ENCODE measurements at places on chromosomes 16 and 17.

DNA sequence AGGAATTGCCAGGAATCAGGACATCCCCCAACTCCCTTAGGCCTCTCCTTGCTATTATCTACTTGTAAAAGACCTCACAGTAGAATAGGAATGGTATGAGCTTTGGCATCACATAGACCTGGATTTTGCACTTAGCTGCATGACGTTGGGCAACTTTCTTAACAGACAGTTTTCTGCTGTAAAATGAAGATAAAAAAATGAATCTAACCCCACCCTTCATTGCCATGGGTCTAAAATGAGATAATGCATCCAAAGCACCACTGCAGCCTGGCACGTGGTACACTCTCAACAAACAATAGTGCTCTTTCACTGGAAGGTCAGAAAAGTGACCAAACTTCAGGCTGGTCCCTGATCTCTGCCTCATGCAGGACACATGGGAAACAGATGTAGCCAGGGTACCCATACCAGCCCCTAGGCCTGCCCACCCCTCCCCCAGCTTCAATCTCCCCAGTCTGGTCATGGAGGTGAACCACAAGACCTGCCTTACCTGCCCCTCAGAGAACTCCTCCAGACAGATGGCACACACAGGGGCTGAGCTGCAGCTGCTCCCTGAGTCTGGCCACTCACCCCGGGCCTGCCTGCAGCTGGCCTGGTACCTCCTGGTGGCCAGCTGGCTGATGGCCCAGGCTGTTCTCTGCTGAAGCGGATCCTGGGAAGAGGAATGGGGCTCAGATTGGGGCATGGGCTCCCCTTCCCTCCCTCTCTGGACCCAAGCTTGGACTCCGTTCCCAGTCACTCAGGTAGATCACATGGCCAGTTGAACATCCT is 8.5 kb upstream of the SUPT4H1 start:
- no peak for DNase-seq

GRCh38 chr16:83338941-83339340 is 468.8 kb upstream of the HSBP1 start:
- no peak for DNase-seq

DNA sequence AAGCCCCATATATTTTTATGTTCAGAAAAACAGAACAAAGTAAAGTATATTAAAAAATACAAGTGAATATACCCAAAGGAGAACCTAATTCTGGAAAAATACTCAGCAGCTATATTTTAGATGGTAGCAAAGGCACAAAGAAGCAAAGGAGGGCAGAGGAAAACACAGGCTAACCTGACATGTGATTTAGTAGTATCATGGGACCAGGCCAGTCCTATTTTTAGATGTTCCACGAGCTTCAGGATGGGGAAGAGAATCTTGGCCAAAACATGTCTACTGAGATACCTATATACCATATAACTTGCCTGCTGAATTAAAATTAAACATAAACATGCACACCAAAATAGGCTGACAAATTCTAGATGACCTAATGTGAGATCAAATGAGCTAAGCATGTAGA is 32.9 kb downstream of the SMYD4 start:
- no peak for DNase-seq

DNA sequence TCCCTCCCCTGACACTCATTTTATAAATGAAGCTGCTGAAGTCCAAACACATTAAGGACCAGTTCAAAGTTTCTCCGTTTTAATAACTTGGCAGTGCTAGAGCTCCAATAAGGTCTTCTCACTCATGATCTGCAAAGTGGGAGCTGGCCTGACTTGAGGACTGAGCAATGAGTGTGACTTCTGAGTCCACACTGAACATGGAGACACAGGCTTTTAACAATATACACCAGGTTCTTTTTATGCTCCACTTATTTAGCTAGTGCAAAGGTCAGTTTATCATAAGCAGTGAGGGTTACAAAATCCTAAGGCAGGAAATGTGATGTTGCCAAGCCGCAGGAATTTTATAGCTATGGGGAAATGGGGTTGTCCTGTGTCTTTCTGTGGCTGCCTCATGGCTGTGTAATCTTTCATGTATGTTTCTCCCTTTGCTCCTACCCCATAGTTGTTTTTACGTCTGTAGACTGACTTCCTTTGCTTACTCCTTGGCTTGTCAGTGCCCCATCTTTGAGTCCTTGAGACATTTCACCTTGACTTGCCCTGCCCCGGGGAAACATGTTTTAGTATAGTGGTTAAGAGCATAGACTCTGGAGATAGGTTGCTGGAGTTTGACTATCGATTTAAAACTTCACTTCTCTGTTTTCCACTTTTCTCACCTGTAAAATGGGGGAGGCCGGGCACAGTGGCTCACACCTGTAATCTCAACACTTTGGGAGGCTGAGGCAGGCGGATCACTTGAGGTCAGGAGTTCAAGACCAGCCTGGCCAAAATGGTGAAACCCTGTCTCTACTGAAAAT is 12.2 kb upstream of the MMD start:
- DNase-seq, result no peak

DNA sequence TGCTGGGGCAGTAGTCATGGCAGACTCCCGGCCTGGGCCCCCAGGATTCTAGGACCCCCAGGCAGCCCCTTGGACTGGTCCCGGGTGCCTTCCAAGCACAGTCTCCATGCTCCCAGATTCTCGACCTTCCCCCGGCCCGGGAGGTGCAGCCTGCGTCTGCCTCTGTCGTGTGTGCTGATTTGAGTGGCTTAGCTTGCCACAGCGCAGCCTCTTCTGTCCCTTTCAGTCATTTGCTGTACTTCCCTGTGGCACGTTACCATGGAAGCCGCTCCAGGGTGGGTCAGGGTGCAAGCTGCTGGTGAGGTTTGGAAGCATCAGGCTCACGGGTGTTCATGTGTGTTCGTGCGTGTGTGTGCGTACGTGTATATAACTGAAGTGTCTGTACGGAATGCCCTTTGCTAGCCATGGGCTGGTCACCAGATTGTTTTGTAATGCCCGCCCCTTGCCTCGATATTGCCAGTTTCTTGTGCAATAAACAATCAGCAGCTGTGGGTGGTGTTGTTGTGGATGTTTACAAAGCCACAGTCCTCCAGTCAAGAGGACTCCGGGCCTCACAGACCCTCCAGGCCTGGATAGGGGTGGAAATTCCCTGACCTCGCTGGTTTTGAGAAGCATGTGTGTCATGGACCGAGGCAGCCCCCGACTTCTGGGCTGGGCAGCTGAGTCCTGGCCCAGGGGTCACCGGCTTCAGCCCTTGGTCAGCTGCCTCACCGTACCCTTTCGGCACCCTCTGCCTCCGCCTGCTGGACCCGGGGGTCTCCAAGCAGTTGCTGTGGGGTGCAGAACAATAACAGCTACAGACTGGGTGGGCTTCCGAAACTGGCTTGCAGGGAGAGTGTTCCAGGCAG is 9.7 kb upstream of the CLEC18A start:
- no peak for DNase-seq

- DNase-seq, result no peak
Observed at GRCh38 chr16:17266608-17267313, 204.0 kb downstream of the XYLT1 start.

DNA sequence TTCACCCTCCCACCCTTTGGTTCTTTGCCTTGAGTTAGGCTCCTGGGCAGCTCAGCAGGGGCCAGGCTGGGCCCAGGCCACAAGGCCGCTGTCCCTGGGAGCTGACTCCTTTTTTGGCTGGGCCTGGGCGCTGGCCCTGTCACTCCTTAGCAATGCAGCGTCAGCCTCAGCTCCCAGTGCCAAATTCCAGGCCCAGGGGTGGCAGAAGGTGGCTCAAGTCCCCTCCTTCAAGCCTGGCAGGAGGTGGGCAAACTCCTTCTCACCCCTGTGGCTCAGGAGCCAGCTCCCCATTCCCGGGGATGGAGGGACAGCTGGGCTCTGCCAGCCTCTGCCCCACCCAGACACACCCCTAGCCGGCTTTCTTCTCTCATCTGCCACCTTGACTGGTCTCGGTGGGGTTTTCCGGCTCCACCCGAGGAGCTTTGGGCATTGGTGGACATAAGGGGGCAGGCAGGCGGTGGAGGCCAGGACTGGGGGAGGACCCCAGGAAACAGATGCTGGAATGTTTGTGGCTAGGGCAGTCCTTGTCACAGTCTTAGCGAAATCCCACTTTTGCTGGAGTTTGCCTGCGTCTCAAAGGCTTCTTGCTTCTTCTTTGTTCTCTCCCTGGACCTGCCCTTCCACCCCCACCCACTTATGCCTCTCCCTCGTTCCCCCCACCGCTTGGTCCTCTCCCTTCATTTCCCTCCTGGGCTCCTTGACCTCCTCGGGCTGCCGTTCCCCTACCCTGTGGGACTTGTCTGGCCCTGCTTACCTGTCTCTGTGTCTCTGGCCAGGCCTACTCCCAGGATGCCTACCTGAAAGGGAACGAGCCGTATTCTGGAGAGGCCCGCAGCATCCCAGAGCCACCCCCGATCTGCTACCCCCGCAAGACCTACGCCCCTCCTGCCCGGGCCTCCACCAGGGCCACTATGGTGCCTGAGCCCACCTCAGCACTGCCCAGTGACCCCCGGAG is 37.4 kb downstream of the ARHGAP23 start:
- no peak for DNase-seq

DNA sequence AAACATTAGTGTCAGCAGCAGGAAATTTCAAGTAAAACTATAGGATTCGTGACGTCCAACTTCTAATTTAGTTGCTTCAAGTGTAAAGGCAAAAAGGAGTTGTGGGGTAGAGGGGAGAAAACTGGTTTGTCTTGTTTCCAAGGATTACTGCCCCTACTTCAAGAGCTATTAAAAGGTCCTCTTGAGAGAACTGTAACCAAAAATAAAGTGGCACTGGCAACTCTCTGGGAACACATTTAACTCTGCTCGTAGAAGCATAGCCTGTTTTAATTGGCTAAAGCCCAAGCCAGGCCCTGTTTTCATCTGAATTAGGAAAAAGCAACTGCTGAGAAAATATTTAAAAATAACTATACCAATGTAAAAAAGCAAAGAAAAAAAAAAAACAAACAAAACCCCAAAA is 51.8 kb upstream of the AKAP1 start:
- DNase-seq, result no peak

DNA sequence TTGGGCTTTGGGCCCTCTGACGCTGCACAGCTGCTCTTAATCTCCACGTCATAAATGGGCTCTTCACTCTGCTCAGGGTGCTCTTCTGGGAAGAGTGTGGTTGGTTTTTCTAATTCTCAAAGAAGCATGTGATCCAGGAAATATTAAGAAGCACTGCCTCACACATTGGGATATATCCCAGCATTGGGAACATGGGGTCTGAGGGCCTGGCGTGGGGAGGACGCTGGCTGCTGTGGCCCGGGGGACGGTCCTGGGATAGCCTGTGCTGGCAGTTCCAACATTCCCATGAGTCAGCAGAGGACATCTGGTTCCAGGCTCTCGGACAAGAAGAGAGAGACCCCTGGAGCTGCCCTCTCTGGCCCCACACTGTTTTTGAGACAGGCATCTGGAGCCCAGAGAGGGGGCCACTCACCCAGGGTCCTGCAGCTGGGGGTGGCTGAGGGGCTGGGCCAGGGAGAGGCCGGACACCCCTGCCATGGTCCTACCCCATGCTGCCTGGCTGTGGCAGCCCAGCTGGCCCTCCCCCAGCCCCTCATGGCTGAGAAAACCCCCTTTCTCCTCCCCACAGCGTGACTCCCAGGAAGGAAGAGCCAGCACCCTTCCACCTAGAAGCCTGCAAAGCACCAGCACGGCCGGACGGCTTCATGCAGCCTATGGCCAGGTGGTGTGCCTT is 58.8 kb downstream of the NT5M start:
- DNase-seq, result no peak

DNA sequence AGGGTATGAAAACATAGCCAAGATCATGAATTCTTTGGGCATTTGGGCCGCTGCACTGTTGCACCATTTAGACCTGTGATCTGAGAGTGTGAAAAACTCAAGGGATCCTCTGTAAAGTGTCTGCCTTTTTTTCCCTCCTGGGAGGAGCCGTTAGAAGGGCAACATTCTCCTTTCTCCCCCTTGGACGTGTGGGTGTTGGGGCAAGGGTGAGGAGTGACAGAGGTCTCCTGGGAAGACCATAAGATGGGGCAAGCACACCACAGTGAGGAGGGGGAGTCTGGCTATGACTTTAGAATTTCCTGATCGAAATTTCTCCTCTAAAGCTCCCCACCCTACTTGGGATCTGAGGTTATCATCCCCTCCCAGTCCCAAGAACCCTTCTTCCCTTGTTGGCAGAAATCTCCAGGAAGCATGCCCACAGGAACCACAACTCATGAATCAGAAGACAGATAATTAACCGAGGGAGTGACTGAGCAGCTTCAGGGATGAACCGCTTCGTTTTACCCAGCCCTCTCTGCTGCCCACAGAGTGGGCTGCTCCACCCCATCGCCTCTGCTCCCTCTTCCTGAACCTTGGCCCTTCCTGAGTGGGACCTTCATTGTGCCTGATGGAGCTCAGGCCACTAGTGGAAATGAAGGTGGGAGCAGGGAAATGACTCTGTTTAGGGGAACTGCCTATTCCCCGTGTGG is 4.2 kb downstream of the ITGB3 start:
- DNase-seq, result no peak

GRCh38 chr17:79991924-79992648 is 43.6 kb downstream of the TBC1D16 start:
- no peak for DNase-seq

GRCh38 chr16:88973007-88973410 is 4.0 kb downstream of the CBFA2T3 start:
- DNase-seq, result peak; percentile 29

DNA sequence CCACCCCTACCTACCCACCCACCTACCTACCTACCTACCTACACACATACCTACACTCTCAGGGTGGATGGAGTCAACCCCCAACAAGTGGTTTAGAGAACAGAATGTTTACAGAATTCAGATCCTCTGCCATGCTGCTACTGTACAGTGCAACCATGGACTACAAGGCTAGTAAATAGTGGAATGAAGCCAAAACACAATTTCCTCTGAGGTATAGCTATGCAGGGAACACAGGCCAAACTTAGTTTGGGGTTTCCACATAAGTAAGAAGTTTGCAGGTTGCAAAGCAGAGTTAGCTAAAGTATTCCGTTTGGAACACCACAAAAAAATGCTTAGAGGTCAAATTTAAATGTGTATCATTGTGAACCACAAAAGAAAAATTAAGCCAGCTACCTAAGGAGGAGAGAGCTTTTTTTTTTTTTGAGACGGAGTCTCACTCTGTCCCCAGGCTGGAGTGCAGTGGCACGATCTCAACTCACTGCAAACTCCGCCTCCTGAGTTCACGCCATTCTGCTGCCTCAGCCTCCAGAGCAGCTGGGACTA is 2.7 kb upstream of the AP1G1 start:
- DNase-seq, result no peak
